ENCODE measurements at places on chromosomes 2 and 18.
A peak's percentile ranks its signal among the peaks of the same experiment; 100 is the strongest.

DNA sequence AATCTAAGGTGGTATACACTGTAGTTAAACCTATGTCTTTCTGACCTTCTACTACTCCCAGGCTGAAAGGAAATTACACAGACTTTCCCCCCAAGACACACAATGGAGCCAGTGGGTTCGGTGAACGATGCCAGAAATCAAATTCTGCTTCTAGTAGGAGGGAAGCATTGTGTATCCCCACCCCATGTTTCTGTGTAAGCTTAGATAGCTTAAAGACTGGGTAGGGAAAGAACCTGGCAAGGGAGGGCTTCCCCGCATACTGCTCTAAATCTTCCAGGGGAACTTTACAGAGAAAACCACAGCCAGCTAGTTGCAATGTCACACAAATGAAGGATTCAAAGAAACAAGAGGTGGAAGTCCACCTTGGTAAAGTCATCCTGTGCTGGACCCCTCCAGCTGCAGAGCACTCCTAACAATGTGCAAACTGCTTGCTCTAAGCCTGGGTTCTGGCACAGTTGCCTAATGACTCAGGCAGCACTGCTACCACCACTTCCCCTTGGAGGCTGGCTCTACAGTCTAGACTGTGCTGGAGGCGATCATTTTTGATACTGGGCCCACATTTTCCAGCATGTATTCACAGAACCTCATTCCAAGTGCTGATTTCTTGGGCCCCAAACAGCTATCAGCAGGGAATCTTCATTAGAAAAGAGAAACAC is 47.5 kb downstream of the TRIB2 start:
- no peak for DNase-seq

GRCh38 chr18:45836242-45837205 is 11.0 kb downstream of the SIGLEC15 start:
- no peak for DNase-seq

DNA sequence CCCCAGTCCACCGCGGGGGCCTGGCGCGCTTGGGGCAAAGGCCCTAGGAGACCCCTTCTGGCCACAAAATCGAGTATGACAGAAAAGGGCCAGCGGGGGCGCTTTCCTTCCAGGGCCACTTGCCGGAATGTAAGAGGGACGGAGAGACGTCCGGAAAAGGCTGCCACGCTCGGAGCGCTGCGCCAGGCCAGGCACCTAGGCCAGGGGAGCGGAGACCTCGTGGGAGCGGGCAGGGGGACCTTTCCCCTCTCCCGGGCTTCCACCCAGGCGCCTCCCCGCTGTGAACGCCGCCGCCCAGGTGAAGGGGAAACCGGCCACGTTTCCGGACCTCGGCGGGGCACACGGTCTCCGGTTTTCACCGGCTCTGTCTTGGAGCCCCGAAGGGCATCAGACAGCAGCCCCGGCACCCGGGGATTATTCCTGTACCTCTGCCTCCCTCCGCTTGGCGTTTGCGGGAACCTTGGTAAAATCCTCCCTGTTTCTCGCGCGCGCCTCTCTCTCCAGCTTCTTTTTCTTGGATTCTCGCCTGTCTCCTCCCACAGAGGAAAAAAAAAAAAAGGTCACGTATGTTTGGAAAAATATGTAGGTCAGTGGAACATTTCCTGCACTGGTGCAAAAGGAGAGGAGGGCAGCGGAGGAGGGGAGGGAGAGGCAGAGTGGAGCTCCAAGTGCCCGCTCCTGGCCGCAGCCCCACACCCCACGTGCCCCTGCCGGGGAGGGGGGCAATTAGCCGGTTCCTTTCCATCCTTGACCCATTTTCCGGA is 1.2 kb upstream of the NPAS2 start:
- DNase-seq, result peak; percentile 51

GRCh38 chr2:165013944-165014619 is 58.8 kb upstream of the SLC38A11 start:
- no peak for DNase-seq

DNA sequence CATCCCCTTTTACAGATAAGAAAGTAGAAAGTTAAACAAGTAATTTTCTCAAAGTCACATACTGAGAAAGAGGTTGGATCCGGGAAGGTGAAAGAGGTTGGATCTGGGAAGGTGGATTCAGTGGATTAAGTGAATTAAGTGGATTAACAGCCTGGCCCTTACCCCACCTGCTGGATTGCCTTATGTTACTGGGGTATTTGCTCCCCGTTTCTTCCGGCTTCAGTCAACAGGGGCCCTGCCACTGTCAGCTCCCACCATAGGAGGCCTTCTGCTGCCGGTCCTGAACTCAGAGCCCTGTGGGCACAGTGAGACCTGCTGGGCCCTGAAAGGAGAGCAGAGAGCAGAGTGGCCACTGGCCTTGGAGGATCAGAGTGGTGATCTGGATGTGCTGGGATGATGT is 113.2 kb downstream of the VAPA start:
- no peak for DNase-seq

- DNase-seq, result no peak
Observed at GRCh38 chr2:26075173-26075572, 41.3 kb downstream of the RAB10 start.

GRCh38 chr2:168212866-168213265 is 34.5 kb downstream of the STK39 start:
- no peak for DNase-seq

Measured in mesothelial cell of epicardium (in vitro differentiated cells).